ENCODE measurements at places on chromosomes 5 and 9.

DNA sequence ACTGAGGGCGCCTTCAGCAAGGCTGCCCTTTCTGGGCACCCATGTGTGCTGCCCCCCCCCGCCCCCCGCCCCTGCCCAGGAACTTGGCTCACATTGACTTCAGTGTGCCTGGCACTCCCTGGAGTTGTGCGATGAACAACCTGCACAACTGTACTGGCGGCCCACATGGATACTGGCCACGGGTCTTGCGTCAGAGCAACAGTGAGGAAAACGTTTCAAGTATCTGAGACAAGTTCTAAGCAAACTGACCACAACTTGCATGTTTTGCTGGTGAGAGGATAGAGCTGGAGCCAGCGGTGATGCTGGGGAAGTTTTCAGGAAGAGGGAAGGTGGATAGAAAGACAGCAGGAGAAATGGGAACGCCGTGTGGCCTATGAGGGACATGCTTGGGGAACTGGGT, 45.4 kb downstream of the HABP4 start:
- DNase-seq, result no peak

GRCh38 chr9:93916358-93916757, 38.8 kb downstream of the BARX1 start:
- no peak for DNase-seq

GRCh38 chr9:34346873-34347799, 17.8 kb downstream of the NUDT2 start:
- DNase-seq, result no peak

- no peak for DNase-seq
Observed at GRCh38 chr5:160452036-160452435, 30.4 kb downstream of the PTTG1 start.

DNA sequence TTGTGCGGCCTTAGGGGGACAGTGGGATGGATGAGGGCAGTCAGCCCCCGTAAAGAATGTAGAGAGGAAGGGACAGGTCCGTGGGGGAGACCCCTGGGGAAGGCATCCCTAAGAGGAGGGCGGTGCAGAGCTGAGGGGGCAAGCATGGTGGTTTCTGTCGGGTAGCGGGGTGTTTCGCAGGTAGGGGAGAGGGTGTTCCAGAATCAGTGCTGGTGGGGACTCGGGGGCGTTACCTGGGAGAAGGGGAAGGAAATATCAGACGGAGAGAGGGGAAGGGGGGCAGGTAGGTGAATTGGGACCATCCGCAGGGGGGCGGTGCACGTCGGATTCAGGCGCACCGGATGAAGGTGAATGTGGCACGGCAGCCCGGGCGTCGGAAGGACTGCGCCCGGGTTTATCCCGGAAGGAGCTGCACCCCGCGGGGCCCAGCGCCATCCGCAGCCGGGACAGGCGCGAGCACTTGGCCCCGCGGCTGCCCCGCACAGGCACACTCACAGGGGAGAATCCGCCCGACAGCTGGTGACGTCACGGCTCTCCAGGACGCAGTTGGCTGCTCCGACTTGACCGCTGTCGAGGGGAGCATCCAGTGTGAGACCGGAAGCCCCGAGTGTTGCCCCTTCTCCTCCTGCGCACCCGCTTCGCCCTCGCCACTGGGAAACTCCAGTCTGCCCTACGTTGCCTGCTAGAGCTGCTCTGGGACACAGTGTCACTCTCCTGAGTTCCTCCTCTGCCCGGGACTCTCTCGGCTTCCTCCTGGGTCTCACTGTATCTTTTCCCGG, 1.3 kb downstream of the CD72 start:
- DNase-seq, result no peak

GRCh38 chr5:147455822-147456450, 53.9 kb downstream of the DPYSL3 start:
- DNase-seq, result no peak

- DNase-seq, result no peak
Observed at GRCh38 chr9:78074385-78075291, 43.0 kb upstream of the GNAQ start.

All from HAP-1 (cell line).